ENCODE measurements at places on chromosomes 4 and X.
A peak's percentile ranks its signal among the peaks of the same experiment; 100 is the strongest.

GRCh38 chr4:131499141-131499873 is 1649.8 kb upstream of the PCDH10 start:
- no peak for DNase-seq

DNA sequence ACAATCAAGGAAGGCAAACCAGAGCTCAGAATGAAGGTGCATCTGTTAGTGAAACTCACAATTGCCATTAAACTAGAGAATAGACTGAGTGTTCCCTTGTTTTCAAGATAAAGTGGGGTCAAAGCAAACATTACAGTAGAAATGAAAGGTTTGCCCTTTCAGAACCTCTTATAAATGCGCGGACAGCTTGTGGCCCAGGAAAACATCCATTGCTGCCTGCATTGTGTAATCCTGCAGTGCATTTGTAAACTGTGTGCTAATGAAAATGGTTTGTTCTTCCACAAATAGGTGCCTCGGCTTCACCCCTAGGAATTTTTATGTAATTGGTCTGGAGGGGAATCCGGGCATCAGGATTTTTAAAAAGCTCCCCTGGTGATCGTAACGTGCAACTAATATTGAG is 62.8 kb downstream of the SNX25 start:
- DNase-seq: no peak

- DNase-seq: peak; percentile 94
Measured at GRCh38 chrX:136214551-136214950, 36.6 kb downstream of the MAP7D3 start.

- no peak for DNase-seq
Measured at GRCh38 chr4:88613417-88613875, 21.2 kb downstream of the HERC3 start.

All from EH (cell line).